Left kidney (tissue), 8 donors: ENCODE measurements at places on chromosomes 1 and 21. TPM values are rescaled to one million over a fixed set of nuclear protein-coding genes. Genes with fewer than 3 reads are reported as not detected.

GRCh38 chr1:235867903-235868469 is 1.3 kb upstream of the LYST start:
- DNase-seq, result no peak

- DNase-seq, result peak; percentile 31
These were observed 159.0 kb upstream of the IGSF21 start for GRCh38 chr1:17948594-17948993.

DNA sequence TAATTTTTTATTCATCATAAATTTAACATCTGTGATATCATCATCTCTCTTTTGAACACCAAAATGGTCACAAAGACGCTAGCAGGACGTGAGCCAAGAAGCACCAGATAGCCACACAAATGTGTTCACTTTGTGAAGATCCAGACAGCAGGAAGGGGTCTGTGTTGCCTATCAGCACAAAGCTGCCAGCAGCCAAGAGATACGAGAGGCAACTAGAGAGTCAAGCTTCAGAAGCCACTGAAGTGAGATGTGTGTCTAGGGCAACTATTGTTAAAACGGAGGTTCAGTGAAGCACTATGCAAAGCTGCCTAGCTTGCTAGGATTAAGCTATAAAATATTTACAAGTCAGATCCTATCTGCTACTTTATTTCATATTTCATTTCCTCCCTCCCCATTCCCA is 45.3 kb downstream of the NDC1 start:
- DNase-seq, result no peak

Gene PCSK9
- 0.95 TPM for polyA plus RNA-seq

Gene DENND2C
- 5.4 TPM for polyA plus RNA-seq

Gene KRTAP11-1
- not detected for polyA plus RNA-seq
